Right ventricle myocardium superior (tissue), 1 donor: ENCODE measurements at places on chromosomes 4 and X. TPM values are rescaled to one million over a fixed set of nuclear protein-coding genes. Genes with fewer than 3 reads are reported as not detected.

The KCTD8 gene
- total RNA-seq = 0.08 TPM

The AFF2 gene
- 0.24 TPM for total RNA-seq

The DGKK gene
- total RNA-seq = not detected

The TLR1 gene
- 3.4 TPM for total RNA-seq

The PDGFRA gene
- 29.8 TPM for total RNA-seq

GRCh38 chr4:60485276-60485675 lies 714.9 kb upstream of the ADGRL3 start:
- no peak for DNase-seq

DNA sequence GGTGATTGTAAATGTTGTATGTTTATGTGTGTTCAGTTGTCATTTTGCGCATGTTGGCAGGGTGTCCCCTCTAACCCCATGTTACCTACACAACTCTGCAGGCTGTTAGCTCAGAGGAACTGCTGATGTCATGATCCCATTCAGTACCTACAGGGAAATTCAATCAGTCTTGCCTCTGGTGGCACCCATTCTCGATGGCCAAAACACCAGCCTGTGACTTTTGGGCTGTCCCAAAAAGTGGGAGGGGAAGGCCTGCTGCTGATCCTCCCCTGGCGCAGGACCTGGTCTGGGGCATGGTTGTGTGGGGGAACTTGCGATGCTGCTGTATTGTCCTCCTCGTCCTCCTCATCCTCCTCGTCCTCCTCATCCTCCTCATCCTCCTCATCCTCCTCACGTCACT lies 174.5 kb downstream of the DCLK2 start:
- no peak for DNase-seq

GRCh38 chr4:69642961-69643360 lies 3.5 kb upstream of the UGT2A2 start:
- no peak for DNase-seq

- DNase-seq = no peak
Measured at GRCh38 chr4:147326591-147326990, 154.3 kb upstream of the EDNRA start.

GRCh38 chr4:15784959-15785634 lies 7.0 kb downstream of the CD38 start:
- no peak for DNase-seq

- no peak for DNase-seq
Measured at GRCh38 chr4:156475322-156475721, 496.3 kb downstream of the PDGFC start.

GRCh38 chr4:83172371-83172770 lies 57.8 kb upstream of the PLAC8 start:
- no peak for DNase-seq

- no peak for DNase-seq
Measured at GRCh38 chrX:133649651-133650050, 234.4 kb upstream of the GPC4 start.

GRCh38 chr4:110139815-110140214 lies 58.6 kb downstream of the ELOVL6 start:
- DNase-seq = no peak

GRCh38 chrX:10015723-10016518 lies 48.8 kb downstream of the CLDN34 start:
- peak; percentile 67 for DNase-seq

- DNase-seq = no peak
Measured at GRCh38 chr4:168713253-168713652, 216.4 kb downstream of the PALLD start.

GRCh38 chrX:57929373-57929772 lies 19.1 kb upstream of the ZXDA start:
- no peak for DNase-seq

DNA sequence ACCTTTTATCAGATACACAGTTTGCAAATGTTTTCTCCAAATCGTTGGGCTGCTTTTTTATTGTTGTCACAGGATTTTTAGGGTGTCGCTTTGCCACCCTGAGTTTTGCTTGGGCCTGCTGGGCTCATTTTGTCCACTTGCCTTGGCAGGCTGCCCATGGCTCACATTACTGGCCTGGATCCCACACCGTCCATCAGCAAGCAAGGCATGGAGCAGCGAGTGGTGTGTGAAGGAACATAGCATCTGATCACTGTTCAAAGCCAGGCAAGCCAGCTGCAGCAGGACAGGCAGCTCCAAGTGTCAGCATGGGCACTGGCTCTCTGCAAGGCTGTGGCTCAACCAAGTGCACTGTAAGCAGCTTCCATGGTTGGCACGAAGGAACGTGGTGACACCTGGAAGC lies 261.4 kb upstream of the TECRL start:
- DNase-seq = no peak

DNA sequence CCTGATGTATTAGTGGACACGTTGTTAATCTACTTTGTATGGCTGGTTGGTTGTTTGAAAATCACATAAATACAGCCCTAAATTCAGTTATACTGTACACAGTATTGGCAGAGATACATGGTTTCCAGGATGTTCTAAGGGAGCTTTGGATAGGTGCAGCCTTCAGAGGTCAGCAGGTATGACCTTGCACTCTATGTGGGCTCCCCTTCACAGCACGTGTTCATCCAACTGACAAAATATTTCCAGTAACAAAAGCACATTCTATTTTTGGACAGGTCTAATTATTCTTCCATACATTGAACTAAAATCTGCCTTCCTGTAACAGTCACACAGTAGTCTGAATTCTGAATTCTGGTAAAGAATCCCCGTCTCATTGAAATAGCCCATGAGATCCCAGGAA lies 92.8 kb upstream of the RAPGEF2 start:
- DNase-seq = no peak

- DNase-seq = no peak
Measured at GRCh38 chr4:34932591-34932990, 1311.7 kb downstream of the ARAP2 start.

DNA sequence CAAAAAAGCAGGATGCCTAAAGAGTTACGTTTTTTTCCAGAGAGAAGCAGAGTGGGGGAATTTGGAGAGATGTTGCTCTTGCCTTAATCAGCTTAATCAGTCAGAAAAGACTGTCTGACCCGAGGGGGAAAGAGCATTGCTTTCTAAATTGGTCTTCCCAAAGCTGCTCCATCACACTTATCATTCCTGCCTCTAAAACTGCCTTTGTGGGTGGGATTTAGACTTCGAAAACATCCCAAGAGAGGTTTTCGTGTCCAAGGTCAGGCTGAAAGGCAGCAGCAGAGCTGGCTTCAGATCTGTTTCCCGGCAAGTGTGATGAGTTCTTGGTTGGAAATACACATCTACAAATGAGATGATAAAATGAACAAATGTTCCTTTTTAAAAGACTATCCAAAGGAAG lies 155.2 kb downstream of the SH2D1A start:
- DNase-seq = no peak

DNA sequence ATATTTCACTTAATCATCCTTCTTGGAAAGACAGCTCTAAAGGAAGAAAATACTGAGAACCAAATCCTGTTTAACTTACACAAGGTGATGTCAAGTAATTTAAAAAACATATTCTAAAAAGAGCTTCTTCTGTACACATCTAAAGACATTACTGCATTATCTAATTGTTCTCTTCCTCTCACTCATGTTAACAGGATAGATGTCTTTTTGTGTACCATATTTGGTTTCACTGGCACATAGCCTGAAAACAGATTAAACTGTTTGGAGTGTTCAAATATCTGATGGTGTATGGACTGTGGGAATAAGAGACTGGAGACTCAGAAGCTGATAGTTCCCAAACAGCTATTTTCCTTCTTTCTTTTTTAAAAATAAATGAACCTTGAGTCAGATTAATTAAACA lies 213.3 kb upstream of the MAB21L2 start:
- no peak for DNase-seq

DNA sequence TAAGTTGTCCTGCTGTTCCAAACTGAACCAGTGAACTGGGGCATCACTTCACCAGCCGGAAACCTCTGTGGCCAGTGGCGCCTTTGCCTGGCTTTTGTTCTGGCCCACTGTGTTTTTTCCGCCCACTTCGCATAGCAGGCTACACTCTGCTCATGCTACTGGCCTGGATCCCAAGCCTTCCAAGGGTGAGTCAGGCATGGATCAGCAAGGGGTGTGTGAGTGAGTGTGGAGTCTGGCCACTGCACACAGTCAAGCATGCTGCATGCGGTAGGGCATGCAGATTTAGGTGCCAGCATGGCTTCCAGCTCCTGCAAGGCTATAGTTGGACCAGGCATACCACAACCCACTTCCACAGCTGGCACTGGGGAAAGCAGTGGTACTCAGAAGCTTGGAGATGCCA lies 1967.9 kb downstream of the C4orf33 start:
- no peak for DNase-seq

- DNase-seq = no peak
Measured at GRCh38 chr4:159639671-159640323, 536.9 kb downstream of the RAPGEF2 start.

DNA sequence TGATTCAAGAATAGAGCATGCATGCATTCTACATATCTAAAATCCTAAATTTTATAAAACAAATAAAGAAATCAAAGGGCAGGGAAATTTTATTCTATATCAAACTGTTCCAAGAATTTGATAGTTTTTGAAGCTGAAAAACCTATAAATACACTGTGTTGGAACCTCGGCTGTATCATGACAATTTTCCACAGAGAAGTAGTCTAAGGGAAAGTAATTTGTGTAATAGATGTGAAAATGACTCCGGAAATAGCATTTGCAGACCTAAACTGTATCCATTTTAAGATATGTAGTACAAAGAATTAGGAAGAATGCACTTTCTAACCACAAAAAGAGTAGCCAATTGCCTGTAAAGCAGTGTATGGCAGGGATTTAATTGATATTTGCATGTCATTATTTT lies 112.5 kb upstream of the WDR17 start:
- DNase-seq = no peak

DNA sequence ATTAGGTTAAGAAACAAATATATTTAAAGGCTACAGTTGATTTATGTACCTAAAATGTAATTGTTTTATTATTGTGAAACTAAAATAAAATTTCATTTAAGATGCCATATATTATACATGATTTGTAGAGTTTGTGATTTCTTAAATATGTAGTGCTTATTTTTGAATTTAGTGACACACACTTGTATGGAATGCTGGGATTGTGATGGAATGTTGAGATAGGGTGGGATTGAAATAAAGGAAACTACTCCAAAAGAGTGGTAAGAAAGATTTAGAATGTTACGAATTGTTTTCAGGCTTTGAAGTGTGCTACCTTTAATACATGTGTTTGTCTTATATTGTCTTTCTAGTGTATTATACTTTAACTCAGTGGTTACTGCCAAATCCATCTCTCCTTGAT lies 330.3 kb upstream of the PITX2 start:
- DNase-seq = no peak
